Activated CD4-positive, CD25-positive, alpha-beta regulatory T cell treated with anti-CD3 and anti-CD28 coated beads, Interleukin-2, amount 50 U/mL, for 72 hours (primary cell): ENCODE measurements at places on chromosomes 13 and 19.

DNA sequence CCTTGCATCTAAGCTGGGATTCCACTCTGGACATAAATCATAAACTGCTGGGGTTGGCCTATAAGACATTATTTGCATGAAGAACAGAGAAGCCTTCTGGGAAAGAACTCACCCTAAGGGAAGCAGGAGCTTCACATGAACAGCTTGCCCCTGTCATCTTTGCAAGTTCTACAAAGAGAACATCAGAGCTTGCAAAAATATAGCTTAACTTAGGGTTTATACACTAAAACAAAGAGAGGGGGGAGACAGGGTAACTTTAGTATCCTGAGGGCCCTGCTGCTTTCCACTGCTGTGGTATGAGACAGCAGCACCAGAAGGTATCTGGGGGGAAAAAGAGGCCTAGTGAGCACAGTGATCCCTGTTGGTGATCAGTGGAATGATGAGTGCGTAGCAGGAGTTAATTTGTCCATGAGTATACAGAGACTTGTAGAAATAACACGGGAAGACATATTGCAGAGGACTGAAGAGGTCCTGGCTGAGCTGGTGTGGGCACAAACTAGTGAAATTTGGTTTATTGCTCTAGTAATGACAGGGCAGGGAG is 116.1 kb upstream of the TSC22D1 start:
- DNase-seq, result no peak

DNA sequence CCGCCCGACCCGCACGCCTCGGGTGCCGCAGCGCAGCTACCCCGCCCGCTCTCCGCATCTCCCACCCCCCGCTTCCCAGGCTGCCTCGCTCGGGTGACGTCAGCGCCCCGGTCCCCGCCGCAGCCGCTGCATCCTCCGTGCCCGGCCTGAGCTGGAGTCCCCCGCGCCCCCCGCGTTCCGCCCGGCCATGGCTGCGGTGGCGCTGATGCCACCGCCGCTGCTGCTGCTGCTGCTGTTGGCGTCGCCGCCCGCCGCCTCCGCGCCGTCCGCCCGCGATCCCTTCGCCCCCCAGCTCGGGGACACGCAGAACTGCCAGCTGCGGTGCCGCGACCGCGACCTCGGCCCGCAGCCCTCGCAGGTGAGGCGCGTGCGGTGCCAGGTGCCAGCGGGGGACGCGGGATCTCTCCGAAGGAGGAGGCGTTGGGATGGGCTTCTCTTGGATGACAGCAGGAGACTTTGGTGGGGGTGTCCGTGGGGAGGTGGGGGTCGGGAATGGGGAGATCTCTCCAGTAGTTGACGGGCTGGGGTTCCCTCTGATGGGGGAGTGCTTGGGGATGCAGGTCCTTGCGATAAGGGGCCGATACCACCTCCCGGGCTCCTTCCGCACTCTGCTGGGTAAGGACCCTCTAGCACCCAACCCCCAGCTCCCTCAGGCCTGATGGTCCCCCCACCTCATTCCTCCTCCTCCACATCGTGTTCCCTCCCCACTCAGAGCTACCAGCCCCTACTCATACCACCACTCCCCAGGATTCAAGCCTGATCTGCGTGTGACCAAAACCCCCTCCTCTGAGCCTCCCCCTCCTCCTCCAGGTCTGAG is at the start of gene TMEM59L:
TSS of gene TMEM59L (plus strand) at position 99 of the 817 bp plus-strand sequence. CDS start at position 188, 89 bp downstream.
- no peak for DNase-seq

GRCh38 chr13:32200741-32201140 is 114.4 kb downstream of the ZAR1L start:
- DNase-seq, result no peak

DNA sequence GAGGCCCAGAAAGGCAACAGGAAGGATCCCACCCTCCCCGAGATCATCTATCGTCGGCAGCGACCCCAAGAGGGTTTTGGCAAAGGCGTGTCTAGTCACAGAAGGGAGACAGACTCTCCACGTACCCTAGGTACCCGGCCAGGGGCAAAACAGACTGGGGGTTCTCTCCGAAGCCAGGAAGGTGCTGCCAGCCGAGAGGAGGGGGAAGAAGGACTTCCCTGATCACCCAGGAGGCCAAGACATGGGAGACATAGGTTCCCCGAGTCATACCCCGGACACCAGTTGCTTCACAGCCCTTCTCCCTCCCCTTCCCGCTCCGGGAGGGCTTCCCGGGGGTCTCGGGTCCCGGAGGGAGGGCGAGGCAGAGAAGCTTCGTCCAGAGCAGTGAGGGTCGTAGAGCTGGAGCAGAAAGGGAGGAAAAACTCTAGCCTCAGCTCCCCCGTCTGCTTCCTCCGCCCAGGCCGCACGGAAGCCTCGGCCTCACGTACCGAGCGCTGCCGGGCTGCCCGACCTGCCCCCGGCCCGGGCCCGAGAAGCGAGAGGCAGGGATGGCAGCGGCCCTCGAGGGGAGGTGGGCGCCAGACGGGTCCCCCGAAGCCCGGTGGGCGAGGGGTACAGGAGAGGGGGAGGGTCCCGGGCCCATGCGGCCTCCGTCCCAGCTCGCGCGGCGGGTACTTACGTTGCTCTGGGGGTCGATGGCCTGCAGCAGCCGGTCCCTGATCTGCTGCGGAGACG is 644 bp downstream of the MED26 start:
- peak; percentile 32 for DNase-seq

GRCh38 chr13:59133903-59134302 is 1029.8 kb downstream of the DIAPH3 start:
- DNase-seq, result no peak
